ENCODE measurements at places on chromosomes 13 and 19.

DNA sequence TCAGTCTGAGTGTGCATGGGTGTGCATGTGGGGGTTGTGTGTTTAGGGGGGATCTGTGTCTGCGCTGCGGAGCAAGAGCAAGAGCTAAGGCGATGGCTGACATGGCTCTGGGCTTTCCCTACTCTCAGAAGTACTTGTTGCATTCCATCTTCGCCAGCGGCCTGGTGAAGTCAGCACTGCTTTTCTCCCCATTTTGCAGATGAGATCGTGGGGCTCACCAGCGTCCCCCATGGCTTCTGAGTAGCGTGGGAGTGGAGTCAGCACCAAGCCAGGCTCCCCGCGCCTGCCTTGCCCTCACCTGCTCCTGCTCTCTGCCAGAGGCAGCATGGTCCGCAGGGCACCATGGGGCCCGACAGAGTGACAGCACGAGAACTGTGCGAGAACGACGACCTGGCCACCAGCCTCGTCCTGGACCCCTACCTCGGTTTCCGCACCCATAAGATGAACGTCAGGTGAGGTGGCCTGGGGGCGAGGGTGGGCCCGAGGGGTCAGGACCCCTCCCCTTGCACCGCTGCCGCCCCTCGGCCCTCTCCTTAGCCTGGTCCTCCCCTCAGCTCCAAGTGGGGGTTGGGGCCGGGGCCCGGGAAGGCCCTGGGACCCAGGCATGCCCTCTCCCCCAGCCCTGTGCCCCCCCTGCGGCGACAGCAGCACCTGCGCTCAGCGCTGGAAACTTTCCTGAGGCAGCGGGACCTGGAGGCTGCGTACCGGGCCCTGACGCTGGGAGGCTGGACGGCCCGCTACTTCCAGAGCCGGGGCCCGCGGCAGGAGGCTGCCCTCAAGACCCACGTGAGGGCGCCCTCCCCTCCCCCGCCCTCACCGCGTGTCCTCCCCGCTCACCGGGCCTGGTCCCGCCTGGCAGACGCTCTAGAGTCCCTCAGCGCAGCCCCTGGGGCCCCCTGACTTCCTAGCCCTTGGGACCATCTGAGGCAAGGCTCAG is 2.2 kb downstream of the KMT5C start:
- no peak for DNase-seq

- no peak for DNase-seq
Observed at GRCh38 chr13:23805821-23806220, 83.4 kb downstream of the MIPEP start.

GRCh38 chr13:44198826-44199225 is 174.8 kb upstream of the SERP2 start:
- no peak for DNase-seq

GRCh38 chr13:64540468-64540867 is 2689.7 kb downstream of the PCDH9 start:
- DNase-seq: no peak

GRCh38 chr19:29139227-29139626 is 73.7 kb downstream of the UQCRFS1 start:
- no peak for DNase-seq

- no peak for DNase-seq
Observed at GRCh38 chr19:53237114-53237777, 17.4 kb downstream of the ZNF677 start.
